ENCODE measurements at places on chromosomes 4 and X.

GRCh38 chr4:25815586-25815985 is 47.2 kb downstream of the SEL1L3 start:
- no peak for DNase-seq

DNA sequence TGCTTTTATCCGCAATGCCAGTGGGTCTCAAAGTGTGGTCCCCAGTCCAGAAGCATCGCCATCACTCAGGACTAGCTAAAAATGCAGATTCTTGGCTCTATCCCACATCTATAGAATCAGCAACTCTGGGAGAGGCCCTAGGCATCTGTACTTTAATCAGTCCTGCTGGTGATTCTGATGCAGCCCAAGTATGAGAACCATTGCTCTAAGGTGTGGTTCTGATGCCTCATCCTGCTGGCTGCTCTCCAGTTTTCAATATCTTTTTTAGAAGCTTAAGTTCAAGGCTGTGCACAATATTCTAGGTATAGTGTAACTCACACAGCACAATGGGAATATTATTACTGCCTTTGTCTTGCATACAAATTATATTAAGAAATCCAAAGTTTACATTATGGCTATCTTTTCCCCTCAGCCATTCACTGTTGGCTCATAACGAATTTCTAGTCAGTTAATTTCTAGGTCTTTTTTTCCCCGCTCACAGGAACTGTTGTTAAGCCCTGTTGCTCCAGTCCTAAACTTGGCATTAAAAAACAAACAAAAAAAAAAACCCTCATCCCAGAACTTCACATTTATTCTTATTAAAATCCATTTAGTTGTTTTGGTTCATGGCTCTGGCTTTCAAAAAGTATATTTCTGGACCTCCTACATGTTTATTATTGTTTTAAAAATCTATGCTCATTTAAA is 109.1 kb downstream of the PHEX start:
- DNase-seq, result no peak

- DNase-seq, result no peak
Measured at GRCh38 chr4:13601048-13601447, 26.5 kb downstream of the BOD1L1 start.

- no peak for DNase-seq
Measured at GRCh38 chrX:10754445-10754844, 134.1 kb upstream of the MID1 start.

GRCh38 chr4:2929469-2929868 is 33.7 kb downstream of the NOP14 start:
- DNase-seq, result no peak

- no peak for DNase-seq
Measured at GRCh38 chr4:128427832-128428366, 140.3 kb upstream of the PGRMC2 start.

GRCh38 chr4:52959541-52959940 is 97.4 kb downstream of the RASL11B start:
- no peak for DNase-seq

DNA sequence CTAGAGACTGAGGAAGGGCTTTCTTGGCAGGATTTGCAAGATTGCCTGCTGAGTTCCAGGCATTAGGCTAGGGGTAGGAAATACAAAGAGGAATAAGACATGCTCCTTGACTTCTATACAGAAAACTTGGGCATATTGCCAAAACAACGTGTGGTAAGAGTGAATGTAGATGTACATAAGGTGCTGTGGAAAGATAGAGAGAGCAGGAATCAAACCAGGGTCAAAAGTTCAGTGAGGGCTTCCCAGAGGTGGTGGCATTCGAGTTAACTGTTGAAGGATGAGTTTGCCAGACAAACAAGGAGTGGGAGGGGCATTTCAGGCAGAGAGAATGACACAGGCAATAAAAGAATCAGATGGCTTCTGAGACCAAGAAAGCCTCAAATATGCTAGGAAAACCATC is 187.9 kb downstream of the KDR start:
- DNase-seq, result no peak

GRCh38 chrX:49842621-49843020 is 13.5 kb downstream of the PAGE4 start:
- no peak for DNase-seq

DNA sequence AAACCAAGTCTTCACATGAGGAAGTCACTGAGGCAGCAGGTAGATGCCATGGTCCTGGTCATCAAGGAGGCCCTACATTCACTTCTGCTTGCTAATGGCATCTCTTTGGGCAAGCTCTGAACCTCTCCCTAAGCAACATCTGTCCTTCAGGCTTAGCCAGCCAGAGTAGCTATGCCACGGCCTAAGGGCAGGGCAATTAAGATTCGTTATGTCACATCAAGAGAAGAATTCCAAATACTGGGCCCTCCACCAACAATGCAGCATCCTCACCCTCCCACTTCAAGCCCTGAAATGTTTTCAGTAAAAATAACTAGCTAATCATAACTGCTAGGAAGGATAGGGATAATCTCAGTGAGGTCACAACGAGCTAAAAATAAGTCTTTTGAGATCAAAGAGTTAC is 120.7 kb upstream of the HCCS start:
- no peak for DNase-seq

GRCh38 chr4:142331132-142331531 is 515.0 kb downstream of the INPP4B start:
- DNase-seq, result no peak

DNA sequence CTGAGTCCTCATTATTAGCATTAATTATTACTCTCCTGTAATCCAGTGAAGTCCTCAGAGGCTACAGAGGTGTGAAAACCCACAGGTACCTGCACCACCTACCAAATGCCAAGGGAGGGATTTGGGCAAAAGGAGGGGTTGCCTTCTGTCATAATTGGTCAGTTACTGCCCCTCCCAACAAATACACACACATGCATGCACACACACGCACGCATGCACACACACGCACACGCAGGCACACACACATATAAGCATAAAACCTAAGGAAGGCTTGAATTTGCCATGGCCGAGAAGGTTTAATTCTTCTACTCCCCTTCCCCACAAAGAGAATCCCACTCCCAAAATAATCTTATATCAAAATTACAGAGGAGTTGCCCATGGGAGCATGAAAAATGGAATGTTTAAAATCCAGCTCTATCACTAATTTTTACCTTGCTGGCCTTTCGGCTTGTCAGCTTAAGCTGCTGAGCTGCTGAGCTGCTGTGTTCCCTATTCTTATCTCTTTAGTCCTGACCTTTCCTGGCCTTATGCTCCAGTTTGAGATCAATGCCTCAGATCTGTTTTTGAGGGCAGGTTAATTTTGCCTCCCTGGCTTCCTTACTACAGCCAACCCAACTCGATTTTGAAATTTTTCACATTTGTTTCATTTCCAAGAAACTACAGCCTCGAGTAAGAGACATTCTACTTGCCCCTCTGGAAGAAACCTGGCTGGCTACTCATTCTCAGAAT is 95.0 kb downstream of the CAMK2D start:
- no peak for DNase-seq

DNA sequence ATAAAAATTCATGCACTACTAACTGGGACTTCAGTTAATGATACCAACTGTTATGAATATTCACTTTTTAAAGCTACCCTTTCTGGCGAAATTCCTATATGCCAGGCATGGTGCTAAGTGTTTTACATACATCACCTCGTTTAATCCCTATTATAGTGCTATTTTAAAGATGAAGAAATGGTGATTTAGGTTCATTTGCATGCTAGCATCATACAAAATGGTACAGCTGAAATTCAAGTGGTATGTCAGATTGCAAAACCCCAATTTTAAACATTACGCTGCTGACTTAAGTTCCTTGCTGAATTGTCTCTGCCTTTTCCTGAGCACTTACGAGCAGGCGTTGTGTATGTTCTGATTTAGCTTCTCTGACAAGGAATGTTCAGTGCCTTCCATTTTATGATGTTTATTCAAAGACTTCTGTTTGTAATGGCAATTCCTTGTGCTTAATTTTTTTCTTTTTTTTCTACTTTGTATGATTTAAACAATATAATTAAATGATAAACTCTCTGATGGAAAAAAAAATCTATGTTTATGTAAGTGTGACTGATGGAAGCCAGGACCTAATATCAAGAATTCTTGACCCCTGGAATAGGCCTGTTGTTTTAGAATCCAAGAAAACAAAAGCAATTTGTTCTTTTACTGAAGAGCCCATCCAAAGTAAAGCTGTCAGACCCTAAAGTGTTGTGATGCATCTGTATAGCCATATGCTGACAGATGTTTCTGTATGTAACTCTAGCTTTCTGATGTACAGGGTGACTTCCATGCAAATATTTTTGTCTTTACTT is 148.1 kb downstream of the PCDH7 start:
- no peak for DNase-seq

- DNase-seq, result no peak
Measured at GRCh38 chrX:33906971-33907370, 225.1 kb downstream of the FAM47A start.

DNA sequence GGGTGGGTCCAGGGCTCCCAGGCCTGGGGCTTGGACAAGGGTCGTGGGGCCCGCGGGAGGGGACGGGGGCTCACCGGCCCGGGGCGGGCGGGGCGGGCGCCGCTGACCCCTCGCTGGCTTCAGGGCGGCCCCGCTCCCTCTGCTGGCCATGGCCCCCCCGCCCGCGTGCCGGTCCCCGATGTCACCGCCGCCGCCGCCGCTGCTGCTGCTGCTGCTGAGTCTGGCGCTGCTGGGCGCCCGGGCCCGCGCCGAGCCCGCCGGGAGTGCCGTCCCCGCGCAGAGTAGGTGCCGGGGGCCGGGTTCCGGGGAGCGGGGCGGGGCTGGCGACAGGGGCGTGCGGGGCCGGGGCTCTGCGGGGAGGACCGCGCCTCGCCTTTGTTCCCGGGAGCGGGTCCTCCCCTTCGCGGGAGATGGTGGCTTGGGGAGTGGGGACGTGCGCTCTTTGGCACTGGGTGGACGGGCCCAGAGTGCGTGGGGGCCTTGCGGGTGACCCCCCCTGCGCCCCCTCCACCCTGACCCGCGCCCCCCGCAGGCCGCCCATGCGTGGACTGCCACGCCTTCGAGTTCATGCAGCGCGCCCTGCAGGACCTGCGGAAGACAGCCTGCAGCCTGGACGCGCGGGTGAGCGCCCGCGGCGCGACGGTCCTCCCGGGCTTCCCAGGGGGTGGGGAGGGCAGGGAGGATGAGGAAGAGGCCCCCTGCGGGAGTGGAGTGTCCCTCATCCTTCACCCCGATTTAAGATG is 16.8 kb upstream of the NAT8L start:
- no peak for DNase-seq
